ENCODE measurements at places on chromosomes 7 and 10.

GRCh38 chr7:38481401-38481800, 149.8 kb downstream of the AMPH start:
- DNase-seq, result no peak

DNA sequence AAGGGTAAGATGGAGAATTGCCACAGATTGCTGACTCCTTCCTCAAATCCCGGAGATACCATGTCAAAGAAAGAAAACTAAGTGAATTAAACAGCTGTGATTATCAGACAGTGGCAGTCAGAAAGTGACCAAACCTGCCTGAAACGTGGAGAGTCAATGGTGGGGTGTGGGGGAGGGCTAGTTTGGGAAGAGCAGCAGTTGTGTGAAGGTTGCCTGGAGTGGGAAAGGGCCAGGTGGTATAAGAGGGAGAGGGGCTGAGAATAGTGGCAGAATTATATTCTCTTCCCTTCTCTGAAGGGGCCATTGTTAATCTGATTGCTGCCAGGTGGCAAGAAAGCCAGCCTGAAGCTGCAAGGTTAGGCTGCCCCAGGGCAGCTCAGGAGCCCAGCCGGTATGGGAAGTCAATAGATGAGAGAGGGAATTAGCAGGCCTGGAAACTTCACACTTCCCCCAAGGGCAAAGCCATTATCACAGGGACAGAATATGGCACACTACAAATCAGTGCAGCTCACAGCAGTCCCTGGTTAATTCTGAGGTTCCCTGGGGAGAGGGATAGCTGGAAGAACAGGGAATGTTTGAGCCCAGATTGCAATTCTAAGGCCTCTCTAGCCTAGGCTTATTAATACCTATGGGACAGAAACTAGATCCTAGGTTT, 83.9 kb upstream of the ITGB1 start:
- DNase-seq, result no peak

DNA sequence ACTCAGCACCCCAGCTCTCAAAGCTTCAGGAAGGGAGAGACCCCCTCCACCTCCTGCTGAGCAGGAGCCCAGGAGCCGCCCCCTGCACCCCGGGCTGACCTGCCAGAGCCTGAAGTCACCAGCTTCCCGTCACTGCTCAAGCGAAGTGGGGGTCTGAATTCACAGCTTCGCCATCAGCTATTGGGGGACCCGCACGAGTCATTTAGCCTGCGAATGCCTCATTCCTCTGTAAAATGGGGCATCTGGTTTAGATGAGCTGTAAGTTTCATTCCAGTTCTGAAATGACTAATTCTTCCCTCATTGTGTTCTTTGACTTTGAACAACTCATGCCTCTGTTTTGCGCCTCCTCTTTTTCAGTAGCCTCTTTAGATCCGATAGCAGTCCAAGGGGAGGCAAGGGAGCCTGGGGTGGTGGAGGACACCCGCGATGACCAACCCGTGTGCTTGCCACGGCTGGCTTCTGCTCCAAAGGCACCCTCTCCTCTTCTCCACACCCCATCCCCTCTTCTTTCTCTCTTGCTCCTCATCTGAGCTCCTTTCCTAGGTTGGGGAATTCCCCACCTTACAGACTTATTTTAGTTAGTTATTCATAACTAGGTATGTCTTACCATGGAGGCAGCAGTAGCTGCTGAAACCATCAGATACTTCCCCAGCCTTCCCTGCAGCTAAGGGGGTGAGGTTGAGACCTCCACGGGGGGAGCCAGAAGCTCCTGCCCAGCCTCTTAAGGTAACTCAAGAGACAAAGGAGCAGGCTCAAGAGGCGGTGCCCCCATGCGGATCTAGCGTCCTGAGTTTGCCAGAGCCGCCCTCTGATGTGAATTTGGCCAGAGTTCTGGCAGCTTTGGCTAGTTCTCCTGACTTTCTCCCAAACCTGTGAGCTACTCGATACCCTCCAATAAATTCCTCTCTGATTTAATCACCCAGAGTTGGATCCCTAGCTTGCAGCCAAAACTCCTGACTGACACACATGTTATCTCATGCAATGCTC, 47.7 kb downstream of the RBM17 start:
- no peak for DNase-seq

DNA sequence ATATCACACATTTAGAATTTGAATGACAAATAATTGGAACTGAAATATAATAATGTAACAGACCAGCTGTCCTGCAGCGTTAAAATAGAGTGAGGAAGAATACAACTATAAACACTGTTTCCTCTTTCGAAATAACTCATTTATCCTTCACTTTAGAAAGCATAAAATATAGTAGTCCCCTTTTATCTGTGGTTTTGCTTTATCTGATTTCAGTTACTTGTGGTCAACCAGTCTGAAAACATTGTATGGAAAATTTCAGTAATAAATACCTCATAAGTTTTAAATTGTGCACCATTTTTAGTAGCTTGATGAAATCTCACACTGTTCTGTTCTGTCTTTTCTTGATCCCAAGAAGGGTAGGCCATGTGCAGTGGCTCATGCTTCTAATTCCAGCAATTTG, 31.7 kb downstream of the POLR1F start:
- DNase-seq, result peak; percentile 24

GRCh38 chr10:51421853-51422252, 277.5 kb downstream of the CSTF2T start:
- DNase-seq, result no peak

- DNase-seq, result no peak
These were observed 32.6 kb downstream of the IKZF1 start for GRCh38 chr7:50336894-50337703.

- peak; percentile 2 for DNase-seq
These were observed 1158.5 kb upstream of the C7orf33 start for GRCh38 chr7:147432079-147432478.

DNA sequence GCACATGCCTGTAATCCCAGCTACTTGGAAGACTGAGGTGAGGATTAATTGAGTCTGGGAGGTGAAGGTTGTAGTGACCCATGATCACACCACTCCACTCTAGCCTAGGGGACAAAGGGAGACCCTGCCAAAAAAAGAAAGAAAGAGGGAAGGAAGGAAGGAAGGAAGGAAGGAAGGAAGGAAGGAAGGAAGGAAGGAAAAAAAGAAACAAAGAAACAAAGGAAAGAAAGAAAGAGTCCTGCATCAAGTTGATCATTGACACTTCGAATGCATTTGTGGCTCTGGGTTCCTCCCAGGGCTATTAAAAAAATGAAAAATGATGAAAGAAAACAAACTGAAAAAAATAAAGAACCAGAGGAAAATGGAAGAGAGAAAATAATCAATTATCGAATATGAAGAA, 3.9 kb upstream of the PRRT4 start:
- DNase-seq, result no peak

- DNase-seq, result no peak
These were observed 238.1 kb downstream of the CAMK1D start for GRCh38 chr10:12587451-12587888.

GRCh38 chr10:129777687-129778086, 186.4 kb downstream of the EBF3 start:
- DNase-seq, result no peak

DNA sequence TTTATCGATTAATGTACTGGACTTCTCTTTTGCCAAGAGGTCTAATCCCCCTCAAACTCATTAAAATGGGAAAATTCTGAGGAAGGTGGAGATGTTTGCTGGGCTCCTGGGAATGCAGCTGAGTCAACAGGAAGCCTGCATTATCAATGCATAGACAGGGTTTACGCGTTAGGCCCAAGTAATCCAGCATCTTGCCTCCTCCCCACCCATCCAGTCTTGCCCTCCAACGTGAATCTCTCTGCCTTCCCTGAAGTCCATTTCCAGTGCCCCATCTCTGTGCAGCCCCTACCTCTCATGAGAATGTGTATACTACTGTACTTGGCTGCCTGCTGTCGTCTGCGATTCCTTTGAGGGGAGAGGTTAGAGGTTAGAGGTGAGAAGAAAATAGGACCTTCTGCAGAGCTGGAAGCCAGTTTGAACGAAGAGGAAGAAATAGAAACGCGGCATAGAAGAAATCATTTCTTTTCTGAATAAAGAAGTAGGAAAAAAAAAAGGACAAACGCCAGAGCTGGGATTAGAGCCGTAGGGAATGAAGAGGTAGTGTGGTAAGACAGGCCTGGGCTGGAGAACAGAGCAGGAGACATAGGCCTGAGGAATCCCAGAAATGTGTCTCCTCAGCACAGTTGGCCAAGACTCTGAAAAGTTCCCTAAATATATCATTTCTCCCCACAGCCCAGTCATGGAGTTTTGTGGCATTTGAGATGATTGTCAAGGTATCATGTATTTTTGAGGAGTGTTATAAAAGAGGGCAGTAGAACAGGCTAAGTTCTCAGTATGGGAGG, 75.6 kb downstream of the MYOF start:
- DNase-seq, result no peak

DNA sequence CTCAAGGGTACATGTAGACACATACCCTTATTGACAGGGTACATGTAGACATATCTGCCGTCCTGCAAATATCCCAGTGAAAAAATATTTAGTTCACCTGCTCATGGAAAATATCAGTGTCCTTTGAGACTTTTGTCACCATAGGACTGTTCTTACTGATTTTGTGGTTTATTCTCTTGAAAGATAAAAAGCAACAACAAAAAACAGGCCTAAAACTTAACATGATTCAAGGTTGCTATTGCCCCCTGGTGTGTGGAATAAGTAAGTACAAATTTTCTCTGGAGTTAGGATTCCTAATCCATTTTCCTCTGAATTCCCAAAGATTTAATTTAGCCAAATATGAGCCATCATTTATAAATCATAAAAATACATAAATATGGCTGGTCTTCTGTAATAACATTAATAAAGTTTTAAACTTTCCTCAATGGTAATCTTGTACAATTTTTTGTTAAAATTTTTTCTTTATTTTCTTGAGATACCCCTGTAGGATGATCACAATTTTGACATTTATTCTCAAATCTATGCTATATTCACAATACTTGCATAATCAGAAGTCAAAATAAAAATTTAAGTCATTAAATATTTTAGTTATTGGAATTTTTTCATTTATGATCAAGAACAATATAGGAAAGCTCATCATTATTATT, 741.4 kb upstream of the POT1 start:
- no peak for DNase-seq

DNA sequence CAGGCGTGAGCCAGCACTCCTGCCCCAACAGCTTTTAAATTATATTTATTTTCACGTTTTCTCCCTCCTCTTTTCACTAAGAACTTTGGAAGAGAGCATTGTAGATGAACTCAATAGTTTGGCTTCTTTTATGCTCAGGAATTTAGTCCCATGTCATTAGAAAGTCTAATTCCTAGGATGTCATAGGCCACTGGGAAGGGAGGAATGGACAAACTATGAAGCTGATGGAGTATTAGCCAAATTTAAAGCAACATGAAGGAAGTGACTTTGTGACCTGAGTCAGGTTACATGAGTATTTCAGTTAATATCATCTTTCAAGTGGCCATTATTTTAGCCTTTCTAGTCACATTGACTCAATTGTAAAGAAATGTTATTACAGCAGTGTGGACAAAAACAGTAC, 18.0 kb upstream of the OPN4 start:
- no peak for DNase-seq
